ENCODE measurements at places on chromosomes 2 and 18.

GRCh38 chr2:204691911-204692510 is 146.7 kb downstream of the PARD3B start:
- DNase-seq, result peak; percentile 94

- DNase-seq, result no peak
These were observed 17.3 kb downstream of the PIK3C3 start for GRCh38 chr18:41972067-41972925.

DNA sequence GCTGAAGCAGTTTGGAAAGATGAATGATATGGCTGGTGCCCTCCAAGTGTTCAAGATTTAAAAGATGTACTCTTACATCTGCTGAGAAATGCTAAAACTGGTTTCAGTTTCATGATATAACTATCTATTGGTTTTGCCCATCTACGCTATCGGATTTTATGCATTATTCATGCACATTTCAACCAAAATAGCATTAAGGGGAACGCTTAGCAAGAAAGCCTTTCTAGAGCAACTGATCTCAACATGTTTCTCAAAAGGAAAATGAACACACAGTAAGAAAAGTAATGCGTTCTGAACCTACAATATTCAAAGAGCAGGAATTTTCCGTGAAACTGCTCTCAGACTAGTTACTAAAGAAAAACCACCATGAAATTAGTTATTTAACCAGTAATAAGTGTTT is 93.9 kb downstream of the CABYR start:
- DNase-seq, result no peak

DNA sequence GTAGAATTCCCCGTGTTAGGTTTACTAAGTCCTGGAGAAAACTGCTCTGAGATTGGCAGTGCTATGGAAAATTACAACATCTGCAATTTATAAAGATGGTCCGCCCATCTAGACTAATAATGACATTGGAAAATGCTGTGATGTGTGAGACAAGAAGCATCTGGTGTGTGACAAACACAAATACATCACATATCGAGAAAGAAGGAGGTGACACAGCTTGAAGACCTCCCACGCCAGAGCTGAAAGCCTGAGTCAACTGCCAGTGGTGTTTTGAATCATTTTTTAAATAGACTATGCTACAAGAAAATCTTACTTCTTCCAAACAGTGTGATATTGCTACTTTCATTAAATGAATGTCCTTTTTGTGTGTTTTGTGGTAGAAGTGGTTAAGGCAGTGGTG is 8.6 kb upstream of the ANO7 start:
- peak; percentile 22 for DNase-seq

GRCh38 chr2:105377871-105378270 is 21.0 kb downstream of the FHL2 start:
- no peak for DNase-seq
